Pulmonary artery endothelial cell (primary cell): ENCODE measurements at places on chromosomes 4 and X.

- no peak for DNase-seq
These were observed 46.9 kb downstream of the ANTXR2 start for GRCh38 chr4:80026100-80026499.

DNA sequence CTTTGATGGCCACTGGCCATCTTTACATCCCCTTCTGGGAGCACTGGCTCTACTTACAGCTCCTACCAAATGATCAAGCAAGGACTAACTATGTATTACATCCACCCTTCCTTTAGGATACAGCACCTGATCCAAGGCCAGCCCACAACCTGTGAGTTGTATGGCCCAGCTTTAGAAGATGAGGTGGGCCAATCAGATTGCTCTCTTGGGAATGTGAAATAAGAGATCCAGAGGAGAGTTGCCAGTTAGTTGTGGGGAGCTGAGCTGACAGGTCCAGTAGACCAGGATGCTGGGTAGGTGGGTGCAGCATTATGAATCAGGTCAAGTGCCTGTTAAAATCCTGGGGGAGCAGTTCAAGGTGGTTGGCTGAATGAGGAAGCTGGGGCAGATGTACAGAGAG, 111.5 kb downstream of the GNL3L start:
- no peak for DNase-seq

- DNase-seq, result no peak
These were observed 146.3 kb downstream of the BRWD3 start for GRCh38 chrX:80663331-80663730.

DNA sequence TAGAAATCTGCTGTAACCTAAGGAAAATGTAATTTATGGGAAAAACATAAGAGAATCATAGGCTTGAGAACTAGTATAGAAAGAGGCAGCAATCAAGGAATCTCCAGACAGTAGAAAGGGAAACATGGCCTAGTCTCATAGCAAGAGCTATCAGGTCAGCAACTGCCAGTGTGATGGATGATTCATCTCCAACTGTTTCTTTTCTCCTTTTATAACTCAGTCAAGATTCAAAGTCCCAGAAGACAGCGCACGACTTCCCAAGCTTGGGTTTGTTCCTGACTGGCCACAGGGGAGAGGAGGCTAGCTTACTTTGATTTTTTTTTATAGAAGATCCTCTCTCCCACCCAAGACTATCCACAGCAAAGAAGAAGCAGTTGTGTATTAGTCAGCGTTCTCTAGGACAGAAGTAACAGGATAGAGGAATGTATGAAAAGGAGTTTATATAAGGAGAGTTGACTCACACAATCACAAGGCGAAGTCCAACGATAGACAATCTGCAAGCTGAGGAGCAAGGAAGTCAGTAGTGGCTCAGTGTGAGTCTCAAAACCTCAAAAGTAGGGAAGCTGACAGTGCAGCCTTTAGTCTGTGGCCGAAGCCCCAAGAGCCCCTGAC, 181.5 kb downstream of the GC start:
- no peak for DNase-seq

- peak; percentile 36 for DNase-seq
These were observed 431.8 kb upstream of the HTR2C start for GRCh38 chrX:114152130-114152529.

- DNase-seq, result peak; percentile 22
These were observed 104.0 kb downstream of the PHEX start for GRCh38 chrX:22135994-22136684.

GRCh38 chr4:26432419-26432818, 57.9 kb downstream of the CCKAR start:
- DNase-seq, result no peak

DNA sequence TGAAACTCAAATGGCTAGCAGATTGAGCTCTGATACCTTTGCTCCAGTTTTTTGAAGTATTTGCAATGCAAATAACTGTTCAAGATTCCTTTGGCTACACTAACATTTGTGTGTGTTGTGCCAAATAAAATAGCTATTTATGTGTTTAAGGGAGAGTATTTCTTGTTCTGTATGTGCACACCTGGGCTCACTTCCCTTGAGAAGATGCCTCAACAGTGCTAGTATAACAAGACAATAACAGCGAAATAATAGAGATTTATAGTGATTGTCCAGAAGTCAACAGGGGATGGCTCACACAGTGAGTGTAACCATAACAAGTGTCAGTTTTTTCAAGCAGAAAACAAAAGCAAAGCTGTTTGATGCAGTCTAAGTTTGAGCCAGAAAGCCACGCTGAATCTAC, 460.5 kb downstream of the CENPC start:
- no peak for DNase-seq

DNA sequence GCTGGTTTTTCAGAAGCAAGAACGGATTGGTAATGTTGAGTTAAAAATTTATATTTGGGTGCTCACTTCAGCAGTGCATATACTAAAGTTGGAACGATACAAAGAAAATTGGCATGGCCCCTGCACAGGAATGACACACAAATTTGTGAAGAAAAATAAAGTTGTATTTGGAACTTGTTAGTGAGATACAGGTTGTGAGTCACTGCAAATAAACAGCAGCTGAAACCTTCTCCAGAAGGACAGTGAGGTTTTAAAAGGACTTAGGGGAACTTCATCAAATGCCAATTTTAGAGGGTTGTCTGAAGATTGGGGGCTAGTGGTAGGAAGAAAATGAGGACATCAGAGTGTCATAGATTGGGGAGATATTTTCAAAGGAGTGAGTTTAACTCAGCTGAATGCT, 79.7 kb upstream of the ELOVL6 start:
- DNase-seq, result no peak

DNA sequence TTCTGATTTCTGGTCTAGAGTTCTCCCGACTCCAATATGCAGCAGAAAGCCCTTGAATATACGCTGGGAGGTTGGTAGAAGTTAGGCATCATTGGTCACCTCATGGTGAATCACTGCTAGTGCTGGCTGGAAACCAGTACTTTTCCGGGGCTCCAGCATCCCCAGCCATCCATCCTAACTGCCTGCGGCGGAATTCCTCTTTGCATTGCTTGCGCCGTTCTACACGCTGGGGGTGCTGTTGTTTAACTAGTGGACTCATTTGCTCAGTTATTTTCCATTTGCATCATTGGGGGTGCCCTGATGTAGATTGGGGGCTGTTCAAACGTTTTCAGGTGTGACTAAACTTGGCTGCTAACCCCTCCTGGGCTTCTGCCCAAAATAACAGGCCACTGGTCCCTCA, 23.3 kb upstream of the GPR50 start:
- no peak for DNase-seq

- DNase-seq, result no peak
These were observed 340.4 kb downstream of the RPA4 start for GRCh38 chrX:97224148-97224547.

DNA sequence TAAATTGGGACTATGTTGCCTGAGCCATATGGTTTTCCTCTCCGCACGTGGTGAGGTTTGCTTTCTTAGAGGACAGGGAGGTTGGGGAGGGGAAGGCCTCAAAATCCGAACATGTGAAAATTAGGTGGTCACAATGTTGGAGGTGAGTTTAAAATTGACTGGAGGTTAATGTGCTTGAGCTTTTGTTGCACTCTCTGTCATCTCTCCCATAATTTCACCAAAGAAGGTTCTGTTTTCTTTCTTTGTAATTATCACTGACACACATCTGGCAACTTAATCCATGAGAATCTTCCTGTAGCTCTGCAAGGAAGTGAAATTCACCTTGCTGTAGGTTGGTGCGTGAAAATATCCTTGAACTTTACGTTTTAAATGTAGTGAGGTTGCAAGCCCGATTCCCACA, 225.5 kb downstream of the PDGFC start:
- DNase-seq, result no peak

DNA sequence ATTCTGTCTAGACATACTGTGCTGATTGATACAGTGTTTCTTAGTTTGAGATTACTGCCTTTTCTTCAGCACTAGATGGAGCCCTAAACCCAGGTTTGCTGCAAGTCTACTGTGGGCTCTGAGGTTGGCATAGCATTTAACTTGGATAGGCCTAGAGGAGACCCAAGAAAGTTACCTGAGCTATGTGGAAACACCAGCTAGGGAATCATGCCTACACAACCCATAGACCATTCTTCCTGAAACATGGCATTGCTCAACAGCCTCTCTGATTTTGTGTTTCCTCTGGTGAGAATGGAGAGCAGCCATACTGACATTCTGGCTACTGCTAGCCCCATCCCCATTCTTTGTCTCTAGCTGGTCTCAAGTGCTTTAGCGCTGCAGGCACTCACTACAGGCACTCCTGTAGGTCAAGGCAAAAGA, 287.7 kb upstream of the PCDH18 start:
- peak; percentile 13 for DNase-seq

DNA sequence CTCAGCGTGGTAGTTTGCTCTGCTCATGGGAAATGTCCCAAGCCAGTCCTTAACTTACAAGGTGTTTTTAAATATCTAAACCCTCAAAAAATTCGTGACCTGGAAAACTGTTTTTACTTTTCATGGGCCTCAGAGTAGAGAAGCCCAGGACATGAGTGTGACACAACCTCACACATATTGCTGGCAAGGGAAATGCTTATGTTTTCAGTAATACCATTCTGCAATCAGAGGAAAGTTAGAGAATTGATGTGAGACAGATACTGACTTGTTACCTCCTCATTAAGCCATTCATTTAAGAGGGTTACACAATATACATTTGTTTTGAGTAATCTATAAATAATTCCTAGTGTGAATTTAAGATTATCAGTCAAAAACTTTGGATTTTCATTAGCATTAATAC, 209.5 kb downstream of the ARHGAP10 start:
- DNase-seq, result no peak

GRCh38 chrX:45980726-45981125, 564.5 kb downstream of the ZNF674 start:
- no peak for DNase-seq
